Fibroblast of skin of right quadriceps (primary cell): ENCODE measurements at places on chromosomes 1 and 21.
A peak's percentile ranks its signal among the peaks of the same experiment; 100 is the strongest.

DNA sequence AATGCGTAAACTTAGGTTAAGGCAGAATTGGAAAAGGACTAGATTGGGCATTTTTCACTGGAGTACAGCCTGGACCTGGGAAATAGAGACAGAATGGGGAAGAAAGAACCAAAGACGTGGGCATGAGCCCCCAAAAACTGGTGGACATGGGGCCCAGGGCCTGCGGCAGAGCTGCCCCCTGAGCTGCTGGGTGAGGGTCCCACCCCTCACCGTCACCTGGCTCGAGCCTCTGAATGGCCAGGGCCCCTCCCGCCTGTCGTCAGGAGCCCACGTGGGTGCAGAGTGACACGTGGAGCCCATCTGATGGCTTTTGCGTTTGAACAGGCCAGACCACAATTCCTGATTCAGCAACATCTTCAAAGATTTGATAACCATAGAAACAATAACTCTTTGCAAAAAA is 360.9 kb upstream of the VAMP3 start:
- DNase-seq = no peak

- no peak for DNase-seq
Measured at GRCh38 chr1:110130989-110131388, 18.7 kb downstream of the UBL4B start.

- peak; percentile 88 for DNase-seq
Measured at GRCh38 chr1:63713627-63714481, 60.0 kb upstream of the ROR1 start.

DNA sequence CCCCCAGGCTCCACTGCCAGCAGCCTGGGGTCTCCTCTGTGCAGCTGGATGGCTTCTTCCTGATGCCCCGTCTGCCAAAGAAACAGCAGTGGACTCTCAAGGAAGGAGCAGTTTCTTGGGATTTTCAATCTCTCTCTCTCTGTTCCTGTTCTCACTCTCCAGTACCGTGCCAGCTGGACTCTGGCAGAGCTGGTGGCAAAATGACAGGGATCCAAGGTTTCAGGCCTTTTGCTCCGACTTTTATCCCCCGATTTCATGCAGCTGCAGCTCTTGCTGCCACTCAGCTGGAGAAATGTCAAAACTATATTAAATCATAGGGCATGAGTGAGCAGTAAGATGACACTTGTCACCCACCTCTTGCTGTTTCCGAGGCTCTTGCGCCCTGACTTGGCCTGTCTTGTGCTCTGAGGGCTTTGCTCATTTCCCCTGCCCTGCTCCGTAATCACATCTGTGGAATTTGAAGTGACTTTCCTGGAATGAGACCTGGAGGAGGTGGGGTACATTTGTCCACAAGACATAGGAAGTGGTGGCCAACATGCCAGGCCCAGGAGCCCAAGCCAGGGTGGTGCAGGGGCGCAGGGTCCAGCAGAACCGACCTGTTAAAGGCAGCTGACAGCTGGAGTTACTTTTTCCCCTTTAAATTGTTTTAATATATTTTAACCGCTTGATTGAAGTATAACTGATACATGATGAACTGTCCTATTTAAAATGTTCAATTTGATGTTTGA is 576.2 kb downstream of the PTPRU start:
- DNase-seq = no peak

- peak; percentile 79 for DNase-seq
Measured at GRCh38 chr1:62356257-62356835, 37.1 kb upstream of the KANK4 start.

GRCh38 chr1:115838431-115839028 is 2.4 kb downstream of the NHLH2 start:
- DNase-seq = no peak

- DNase-seq = no peak
Measured at GRCh38 chr1:155242805-155243358, 12.4 kb downstream of the ENTREP3 start.
